NCI-H2107 (cell line): ENCODE measurements at places on chromosomes 12 and 14.

- no peak for DNase-seq
Observed at GRCh38 chr14:99744873-99745224, 48.4 kb upstream of the EML1 start.

GRCh38 chr12:111186347-111186746, 182.5 kb downstream of the PHETA1 start:
- no peak for DNase-seq

- no peak for DNase-seq
Observed at GRCh38 chr12:106769546-106769945, 4.9 kb upstream of the RIC8B start.

- DNase-seq: no peak
Observed at GRCh38 chr12:52207106-52207505, 15.3 kb upstream of the KRT80 start.

- DNase-seq: no peak
Observed at GRCh38 chr12:9662488-9662887, 7.0 kb upstream of the CLEC2D start.

DNA sequence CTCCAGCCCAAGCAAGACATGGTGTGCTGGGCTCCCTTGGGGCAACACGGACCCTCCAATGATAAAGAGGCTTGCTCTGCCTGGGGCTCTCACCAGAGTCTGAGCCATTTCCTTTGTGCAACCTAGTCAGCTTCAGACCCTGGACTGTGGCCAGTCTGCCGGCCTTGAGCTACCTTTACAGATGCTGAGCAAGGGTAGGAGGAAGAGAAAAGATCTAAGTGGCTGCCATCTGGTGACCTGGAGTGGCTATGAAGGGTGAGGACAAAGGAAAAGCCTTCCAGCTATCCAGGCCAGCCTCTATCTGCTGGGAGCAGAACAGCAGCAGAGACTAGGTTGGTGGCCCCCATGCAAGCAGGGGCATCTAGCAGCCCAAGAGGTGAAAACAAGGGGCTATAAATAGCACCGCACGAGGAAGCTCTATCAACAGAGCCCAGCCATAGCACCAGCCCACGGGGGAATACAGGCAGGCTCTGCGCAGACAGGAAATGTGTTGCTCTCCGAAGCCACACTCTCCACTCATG, 230.1 kb downstream of the FOXN3 start:
- DNase-seq: no peak

DNA sequence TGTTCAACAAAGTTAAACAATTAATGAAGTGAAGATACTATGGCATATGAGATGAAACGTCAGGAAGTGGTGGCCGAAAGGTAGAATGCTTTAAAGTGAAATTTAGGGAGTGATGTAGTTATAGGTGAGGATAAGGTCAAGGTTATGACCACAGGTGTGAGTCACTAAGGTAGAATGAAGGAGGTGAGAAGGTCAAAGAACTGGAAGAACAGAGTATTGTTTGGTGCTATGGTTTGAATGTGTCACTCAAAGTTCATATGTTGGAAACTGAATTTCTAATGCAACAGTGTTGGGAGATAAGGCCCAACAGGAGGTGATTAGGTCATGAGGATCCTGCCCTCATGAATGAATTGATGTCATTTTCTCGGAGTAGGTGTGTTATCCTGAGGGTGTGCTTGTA, 293.6 kb downstream of the NELL2 start:
- no peak for DNase-seq

DNA sequence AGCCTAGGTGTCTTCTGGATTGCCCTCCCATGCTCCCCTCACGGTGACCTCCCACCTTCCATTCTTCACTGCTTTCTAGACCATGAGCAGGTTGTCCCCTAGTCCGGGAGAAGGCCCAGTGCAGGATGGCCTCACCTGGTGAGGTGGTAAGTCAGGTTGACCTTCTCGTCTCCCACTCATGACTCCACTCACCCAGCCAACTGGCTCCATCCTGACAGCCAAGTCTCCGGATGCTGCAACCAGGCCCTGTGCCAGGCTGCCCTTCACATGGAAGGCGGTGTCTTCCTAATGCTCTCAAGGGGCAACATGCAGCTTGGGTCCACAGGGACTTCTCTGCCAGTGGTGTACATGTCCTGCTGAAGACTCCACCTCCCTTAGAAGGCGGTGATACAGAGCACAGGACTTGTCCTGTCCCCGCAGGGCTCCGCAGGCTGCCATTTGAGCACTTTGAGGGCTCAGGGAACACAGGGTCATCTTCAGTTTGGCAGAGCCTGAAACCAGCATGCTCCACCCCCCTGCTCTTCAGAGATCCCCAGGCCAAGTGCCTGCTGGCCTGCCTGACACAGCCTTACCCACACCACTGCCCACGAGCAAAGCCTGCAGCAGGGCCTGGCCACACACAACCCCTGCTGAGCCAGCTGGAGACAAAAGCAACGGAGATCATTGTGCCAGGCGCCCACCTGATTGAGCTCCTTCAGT, 25.4 kb downstream of the BATF start:
- no peak for DNase-seq

DNA sequence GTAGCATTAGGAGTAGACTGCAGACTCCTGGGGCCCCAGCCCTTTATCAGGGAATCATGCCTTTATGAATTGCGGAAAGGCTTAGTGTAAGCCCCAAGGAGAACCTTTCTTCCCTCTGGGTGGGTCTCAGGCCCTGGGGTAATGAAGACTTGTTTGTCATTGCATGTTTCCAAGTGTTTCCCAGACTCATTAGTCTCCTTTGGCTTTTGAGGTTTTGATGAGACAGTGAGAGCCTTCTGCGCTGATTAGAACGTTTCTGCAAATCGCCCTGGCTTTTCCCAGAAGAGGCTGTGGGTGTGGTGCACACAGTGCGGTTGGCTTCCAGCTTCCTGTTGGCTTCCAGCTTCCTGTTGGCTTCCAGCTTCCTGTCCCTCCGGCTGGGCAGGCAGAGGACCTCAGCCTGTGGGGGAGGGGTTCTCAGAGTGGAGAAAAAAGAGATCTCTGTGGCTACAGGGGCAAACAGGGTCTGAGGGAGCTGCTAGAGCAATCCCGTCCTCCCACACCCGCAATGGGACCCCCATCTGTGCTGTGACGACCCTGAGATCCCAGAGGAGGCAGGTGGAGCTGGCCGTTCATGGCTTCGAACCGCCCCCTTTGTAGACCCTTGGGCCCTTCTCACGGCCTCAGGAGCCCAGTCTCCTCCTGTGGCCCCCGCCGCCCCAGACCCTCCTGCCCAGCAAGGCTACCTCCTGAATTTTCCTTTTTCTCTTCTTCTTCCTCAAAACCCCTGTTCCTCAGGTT, 42.1 kb downstream of the GPR68 start:
- DNase-seq: no peak

GRCh38 chr12:113931517-113931916, 34.6 kb downstream of the RBM19 start:
- no peak for DNase-seq

- no peak for DNase-seq
Observed at GRCh38 chr14:24576182-24576581, at the start of gene CTSG. Gene CTSG, minus strand, starts transcription at chr14:24576250. Its CDS starts 27 bp downstream, at chr14:24576223.

GRCh38 chr12:264269-264668, 1.6 kb upstream of the SLC6A13 start:
- no peak for DNase-seq

GRCh38 chr14:104984056-104984894, 1.3 kb upstream of the CLBA1 start:
- no peak for DNase-seq

DNA sequence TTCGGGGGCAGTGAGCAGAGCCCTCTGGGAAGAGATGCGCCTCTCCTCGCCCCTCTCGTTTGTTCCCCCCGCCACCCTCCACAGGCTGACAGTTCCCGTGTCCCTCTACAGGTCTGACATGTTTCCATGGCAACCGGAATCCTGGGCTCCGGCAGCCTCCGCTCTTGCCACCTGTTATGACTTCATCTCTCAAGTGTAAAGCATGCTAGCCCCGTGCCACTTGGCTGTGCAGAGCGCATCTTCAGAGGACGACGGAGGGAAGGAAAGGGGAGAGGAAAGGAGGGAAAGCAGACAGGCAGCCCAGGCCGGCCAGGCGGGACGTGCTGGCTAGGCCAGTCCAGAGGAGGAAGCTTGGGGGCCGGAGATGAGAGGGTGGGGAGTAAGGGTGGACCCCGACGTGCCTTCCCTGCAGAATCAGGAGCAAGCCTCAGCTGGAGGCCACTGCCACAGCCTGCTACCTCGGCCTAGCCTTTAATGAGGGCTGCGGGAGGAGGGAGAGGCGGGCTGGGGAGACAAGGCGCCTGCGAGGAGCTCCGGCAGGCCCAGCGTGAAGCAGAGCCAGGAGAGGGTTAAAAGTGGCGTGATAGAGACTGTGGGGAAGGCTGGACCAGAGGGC, 214.3 kb downstream of the DPF3 start:
- DNase-seq: no peak

- no peak for DNase-seq
Observed at GRCh38 chr12:7994731-7995205, 37.7 kb upstream of the FOXJ2 start.

- no peak for DNase-seq
Observed at GRCh38 chr12:124694846-124695497, 127.6 kb upstream of the NCOR2 start.

GRCh38 chr14:104392396-104393198, 187.0 kb upstream of the C14orf180 start:
- no peak for DNase-seq

- no peak for DNase-seq
Observed at GRCh38 chr12:51013441-51013840, 12.7 kb downstream of the SLC11A2 start.

GRCh38 chr14:80393766-80394165, 182.5 kb upstream of the DIO2 start:
- no peak for DNase-seq

GRCh38 chr12:123164222-123164621, 13.3 kb upstream of the PITPNM2 start:
- DNase-seq: no peak

DNA sequence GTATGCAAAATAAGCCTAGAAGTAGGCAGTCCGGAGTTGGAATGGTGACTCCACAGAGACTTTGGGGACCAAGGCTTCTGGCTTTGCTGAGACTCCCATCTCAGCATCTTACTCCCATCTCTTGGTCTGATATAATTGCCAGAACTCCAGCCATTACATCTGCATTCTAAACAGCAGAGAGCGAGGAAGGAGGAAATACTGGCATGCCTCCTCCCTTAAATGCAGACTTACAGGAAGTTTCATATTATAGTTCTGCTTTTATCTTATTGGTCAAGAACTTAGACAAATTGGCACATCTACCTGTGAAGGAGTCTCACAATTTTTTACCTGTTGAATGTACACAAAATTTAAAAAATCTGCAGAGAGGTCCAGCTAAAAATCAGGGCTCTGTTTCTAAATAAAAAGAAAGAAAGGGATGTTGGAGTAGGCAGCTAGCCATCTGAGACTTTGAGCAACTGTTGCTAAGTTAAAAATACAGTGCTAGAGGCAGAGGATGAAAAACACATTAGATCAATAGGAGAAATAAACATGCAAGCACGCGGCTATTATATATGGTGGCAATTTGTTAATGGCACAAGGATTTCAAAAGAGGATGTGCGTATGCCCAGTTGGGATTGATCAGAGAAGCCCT, 209.9 kb upstream of the HMGA2 start:
- DNase-seq: no peak

- no peak for DNase-seq
Observed at GRCh38 chr12:130796985-130797686, 41.9 kb downstream of the STX2 start.

DNA sequence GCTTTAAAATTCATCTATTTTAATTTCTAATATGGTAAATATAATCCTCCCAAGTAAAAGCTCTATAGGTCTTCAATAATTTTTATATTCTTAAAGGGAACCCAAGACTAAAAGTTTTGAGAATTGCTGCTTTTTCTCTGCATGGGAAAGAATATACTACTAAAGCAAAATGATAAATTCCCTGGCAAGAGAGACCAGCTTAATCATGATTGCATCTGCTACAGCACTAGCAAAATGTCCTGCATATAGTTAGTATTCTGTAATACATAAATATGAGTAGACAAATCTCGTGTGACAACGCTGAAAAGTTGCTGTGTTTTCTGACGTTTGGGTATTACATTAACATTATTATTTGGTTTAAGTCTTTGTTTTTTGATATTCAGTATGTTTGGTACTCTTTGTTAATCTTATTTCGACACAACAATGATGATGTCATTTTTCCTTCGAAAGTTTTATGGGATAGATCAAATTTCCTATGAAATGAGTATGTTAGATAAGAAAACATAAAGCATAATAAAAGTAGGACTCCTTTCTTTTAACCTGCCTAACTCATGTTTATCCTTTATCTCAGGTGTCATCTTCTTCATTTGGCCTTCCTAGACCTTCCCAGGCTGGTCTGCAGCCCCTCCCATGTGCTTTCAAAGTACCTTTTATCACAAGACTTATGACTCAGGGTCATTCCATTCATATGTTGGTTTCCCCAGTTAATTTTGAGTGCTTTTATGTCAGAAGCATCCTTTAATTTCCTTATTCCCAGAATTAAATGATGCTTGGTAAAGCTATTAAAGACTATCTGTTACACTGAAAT, 321.9 kb downstream of the RAD51B start:
- no peak for DNase-seq

DNA sequence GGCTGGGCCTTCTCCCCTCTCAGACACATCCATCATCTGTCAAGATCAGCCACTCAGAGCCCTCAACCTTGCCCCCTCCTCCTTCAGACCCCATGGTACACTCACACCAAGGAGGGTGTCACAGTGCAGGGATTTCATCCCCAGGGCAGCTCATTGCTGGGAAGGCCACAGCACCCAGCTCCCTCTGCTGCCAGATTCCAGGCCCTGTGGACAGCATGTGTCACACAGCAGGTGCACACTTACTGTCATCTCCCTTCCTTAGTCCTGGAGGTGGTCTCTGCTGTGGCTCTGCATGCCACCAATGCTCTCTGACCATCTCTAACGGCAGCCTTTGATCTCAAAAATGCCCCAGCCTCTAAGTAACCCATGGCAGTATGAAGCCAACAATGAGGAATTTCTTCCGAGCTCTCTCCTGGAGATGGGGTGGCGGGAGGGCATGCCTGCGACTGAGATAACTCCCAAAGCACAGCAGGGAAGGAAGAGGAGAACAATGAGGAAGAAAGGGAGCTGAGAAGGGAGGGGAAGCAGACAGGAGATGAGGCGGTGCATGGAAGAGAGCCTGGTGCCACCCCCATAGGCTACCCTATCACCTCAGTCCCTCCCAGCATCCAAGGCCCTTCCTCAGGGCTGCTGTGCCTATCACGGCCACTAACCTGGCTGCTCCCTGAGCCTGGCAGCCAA, 101.0 kb downstream of the SINHCAF start:
- no peak for DNase-seq

GRCh38 chr12:28253161-28253641, 62.9 kb downstream of the CCDC91 start:
- no peak for DNase-seq

DNA sequence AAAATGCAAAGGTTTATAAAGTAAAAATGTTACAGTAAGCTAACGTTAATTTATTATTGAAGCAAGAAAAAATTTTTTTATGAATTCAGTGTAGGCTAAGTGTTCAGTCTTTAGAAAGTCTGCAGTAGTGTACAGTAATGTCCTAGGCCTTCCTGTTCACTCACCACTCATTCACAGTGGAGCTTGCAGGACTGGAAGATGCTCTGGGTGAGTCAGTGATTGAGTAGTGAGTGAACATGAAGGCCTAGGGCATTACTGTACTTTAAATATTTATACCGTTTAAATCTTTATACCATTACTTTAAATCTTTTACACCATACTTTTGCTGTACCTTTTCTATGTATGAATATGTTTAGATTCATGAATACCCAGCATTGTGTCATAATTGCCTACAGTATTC, 120.3 kb upstream of the SLC38A4 start:
- no peak for DNase-seq
